ENCODE measurements at places on chromosomes 4 and X.

- DNase-seq = no peak
Observed at GRCh38 chr4:77264826-77265225, 107.8 kb downstream of the CCNG2 start.

DNA sequence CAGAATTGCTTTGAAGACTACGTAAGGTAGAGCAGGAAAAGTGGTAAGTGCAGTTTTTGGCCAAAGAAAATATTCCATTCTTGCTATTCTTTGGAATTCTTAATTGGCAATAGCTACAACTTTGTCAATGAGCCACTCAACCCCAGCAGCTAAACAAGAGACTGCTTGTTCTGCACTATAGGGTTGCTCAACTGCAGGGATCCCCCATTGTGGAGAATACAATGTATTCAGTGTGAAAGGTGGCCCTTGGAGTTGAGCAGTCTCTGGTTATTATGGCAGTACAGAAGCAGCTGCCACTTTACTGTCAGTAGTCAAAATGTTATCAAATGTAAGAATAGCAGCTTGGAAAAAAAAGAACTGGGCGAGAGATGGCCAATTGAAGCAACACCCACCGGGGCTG is 808.7 kb downstream of the CENPC start:
- DNase-seq = no peak

DNA sequence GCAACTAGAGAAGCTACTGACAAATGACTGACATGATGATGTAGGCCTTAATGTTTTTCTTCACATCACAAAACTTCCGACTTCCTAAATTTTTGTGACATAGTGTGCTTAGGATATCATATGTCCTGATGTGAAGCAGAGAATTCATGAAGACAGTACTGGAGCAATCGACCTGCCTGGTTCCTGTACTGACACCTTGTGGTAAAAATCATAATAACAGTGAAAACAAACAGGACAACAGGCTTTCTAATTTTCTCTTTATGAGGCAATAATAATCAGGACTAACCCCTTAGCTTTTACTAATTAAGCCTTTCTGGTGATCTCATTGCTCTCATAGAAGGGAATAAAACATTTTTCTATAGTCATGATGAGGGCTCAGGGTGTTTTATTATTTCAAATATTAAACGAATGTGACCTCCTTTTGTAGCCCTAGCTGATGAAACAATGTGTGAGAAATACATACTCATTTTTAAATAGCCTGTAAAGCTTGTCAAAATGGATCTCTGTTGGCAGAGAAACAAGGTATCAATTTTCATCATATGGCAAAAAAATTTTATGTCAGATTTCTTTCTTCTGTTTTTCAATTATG is 158.4 kb downstream of the TENT5D start:
- peak; percentile 0 for DNase-seq

GRCh38 chrX:12978205-12979025 is 3.5 kb downstream of the TMSB4X start:
- peak; percentile 81 for DNase-seq

GRCh38 chrX:105821471-105822121 is 743 bp upstream of the NRK start:
- DNase-seq = no peak
